Stimulated activated CD4-positive, alpha-beta T cell treated with anti-CD3 and anti-CD28 coated beads, TNF-alpha, amount 100 ng/mL, for 1 hour (primary cell): ENCODE measurements at places on chromosomes 5 and 9.

DNA sequence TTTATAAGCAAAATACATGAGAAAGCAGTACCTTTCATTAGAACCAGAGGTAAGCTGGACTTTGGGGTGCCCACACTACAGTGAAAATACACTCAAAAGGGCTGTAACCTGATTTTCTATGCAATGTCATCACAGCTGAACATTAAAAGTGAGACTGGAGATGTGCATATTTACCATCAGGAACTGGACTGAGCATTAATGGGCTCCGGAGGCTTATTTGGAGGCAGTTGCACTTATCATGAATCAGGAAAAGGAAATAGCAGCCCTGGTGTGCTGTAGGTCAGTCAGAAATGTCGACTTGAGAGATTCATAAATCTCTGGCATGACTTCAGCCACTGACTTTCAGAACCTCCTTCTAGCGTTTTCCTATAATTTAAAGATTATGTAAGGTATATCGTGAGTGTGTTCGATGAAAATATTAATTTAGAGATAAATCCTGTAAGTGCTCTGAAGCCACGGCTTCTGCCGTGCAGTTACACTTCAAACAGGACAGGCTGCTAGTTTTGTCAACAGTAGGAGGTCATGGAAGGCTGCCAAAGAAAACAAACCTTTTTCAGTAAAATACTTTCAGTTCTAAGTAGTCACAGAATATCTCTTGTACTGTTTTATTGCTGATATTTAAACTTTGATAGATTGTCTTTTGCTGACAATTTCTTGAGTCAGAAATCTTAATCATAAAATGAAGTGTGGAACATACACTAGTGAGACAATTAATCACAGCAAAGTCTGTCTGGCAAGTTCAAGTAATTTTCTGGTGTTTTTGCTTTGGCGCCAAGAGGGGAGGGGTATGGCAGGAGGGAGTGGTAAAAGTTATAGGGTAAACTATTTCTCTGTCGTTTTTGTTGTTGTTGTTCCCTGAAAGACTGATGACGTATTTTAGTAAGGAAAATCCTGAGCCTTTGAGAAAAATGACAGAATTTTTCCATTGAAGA is 939.7 kb downstream of the NR2F1-AS1 start:
- no peak for DNase-seq

- DNase-seq = no peak
Measured at GRCh38 chr9:121841771-121842611, 190.6 kb downstream of the DAB2IP start.

GRCh38 chr9:5614985-5615384 is 13.9 kb upstream of the RIC1 start:
- DNase-seq = no peak

DNA sequence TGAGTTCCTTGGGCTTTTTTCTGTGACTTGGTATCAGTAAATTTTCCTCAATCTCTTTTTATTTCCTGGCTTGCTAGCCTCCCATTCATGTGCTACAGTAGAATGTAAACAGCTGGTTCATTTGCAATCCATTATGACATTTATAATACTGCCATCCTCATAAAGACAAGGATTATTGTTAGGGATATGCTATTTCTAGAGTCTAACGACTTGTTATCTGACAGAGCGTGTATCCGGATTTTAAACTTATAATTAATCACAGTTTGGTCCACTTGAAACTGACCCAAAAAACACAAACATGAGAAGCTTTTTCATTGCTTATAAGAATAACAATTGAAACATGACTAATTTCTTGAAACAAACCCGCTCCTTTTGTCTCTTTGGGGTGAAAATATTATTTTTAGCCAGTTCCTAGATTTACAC is 585.8 kb downstream of the TLE4 start:
- no peak for DNase-seq

DNA sequence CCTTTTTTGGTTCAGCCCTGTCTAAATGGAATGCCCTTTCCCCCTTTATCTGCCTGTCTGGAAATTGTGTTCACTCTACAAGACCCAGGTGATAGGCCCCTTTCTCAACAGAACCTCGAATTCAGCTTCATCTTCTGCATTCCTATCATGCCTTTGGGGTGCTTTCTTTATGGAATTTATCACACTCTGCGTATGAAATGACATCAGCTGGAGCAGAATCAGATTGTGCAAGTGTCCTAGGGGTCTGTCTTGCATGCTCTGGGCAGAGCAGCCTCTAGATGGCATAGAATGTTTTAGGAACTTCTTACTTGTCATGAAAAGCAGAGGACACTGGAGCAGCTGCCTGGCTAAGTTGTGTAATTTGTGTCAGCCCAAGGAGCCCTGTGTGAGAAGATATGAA is 84.9 kb downstream of the ISL1 start:
- DNase-seq = no peak

- DNase-seq = no peak
Measured at GRCh38 chr5:107294211-107294550, 376.6 kb downstream of the EFNA5 start.

DNA sequence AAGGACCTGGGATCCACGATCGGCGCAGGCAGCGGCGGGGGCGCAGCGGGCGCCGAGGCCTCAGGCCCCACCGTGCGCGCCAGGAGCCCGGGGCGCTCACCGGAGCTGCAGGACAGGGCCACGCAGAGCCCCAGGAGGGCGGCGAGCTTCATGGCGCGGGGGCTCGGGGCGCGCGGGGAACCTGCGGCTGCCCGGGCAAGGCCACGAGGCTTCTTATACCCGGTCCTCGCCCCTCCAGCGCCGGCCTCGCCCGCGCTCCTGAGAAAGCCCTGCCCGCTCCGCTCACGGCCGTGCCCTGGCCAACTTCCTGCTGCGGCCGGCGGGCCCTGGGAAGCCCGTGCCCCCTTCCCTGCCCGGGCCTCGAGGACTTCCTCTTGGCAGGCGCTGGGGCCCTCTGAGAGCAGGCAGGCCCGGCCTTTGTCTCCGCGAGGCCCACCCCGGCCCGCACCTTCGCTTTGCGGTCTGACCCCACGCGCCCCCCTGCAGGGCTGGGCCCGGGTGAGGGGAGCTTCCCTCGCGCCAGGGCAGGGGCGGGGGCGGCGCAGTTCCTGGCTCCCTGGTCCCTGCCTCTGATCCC is at the start of gene SCGB3A1:
TSS of gene SCGB3A1 (minus strand) at position 189 of the 577 bp plus-strand sequence. CDS start at position 152, 37 bp downstream.
- no peak for DNase-seq

DNA sequence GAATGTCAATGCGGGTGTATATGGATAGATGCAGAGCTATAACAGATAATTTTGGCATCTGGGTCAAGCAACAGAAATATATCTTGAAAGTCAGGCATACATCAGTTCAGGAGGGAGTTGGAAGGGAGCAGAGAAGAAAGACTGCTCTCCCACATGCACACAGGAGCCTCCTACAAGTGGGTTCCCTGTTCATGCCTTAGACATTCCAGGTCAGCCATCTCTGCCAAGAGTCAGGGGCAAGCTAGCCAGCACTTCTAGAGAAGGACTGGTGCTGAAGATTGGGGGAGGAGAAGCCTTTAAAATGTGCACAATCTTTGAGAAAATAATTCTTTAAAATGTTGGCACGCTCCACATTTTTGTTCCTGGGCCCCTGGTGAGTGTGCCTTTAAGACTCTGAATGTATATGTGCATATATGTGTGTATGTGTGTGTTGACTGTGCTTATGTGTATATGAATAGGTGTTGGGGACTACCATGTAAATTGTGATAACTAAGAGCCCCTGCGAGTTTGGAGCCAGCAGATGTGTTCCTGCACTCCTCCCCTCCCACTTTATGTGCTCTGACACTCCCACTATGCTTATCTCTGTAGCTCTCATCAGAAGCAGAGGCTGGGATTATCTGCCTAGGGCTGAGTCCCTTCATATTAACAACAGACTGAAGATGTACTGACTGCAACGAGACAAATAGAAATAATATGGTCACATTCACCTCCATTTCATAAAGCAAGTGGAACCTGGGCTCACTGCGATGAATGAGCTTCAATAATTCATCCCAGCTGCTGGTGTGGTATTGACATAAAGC is 21.5 kb upstream of the DELE1 start:
- no peak for DNase-seq

GRCh38 chr5:15683332-15683731 is 183.4 kb downstream of the FBXL7 start:
- DNase-seq = no peak
